ENCODE measurements at places on chromosomes 6 and 20. TPM values are rescaled to one million over a fixed set of nuclear protein-coding genes. Genes with fewer than 3 reads are reported as not detected.

GRCh38 chr20:16004108-16004854 is 569.0 kb downstream of the KIF16B start:
- H3K4me3 ChIP-seq, result no peak overlapping the region
- no peak overlapping the region for H3K27ac ChIP-seq
- no peak for DNase-seq
- peaks cover 2% of the 10 kb centered on the region for H3K27me3 ChIP-seq
- H3K36me3 ChIP-seq, result no peaks in the 10 kb centered on the region

- H3K4me3 ChIP-seq, result no peak overlapping the region
- H3K36me3 ChIP-seq, result no peaks in the 10 kb centered on the region
- no peaks in the 10 kb centered on the region for H3K4me1 ChIP-seq
- H3K27ac ChIP-seq, result no peak overlapping the region
- no peaks in the 10 kb centered on the region for H3K27me3 ChIP-seq
- DNase-seq, result no peak
Observed at GRCh38 chr20:59807909-59808728, 125.3 kb downstream of the SYCP2 start.

- H3K36me3 ChIP-seq, result peaks cover 7% of the 10 kb centered on the region
- H3K4me1 ChIP-seq, result peaks cover 6% of the 10 kb centered on the region
- no peaks in the 10 kb centered on the region for H3K27me3 ChIP-seq
- no peak overlapping the region for H3K4me3 ChIP-seq
Observed at GRCh38 chr20:32731882-32732266, 11.4 kb downstream of the COMMD7 start.

- H3K27me3 ChIP-seq, result no peaks in the 10 kb centered on the region
- DNase-seq, result no peak
- H3K4me1 ChIP-seq, result no peaks in the 10 kb centered on the region
Observed at GRCh38 chr20:58287638-58288037, 21.9 kb upstream of the RAB22A start.

- no peaks in the 10 kb centered on the region for H3K36me3 ChIP-seq
- H3K27me3 ChIP-seq, result peaks cover 12% of the 10 kb centered on the region
- no peaks in the 10 kb centered on the region for H3K4me1 ChIP-seq
- H3K4me3 ChIP-seq, result no peak overlapping the region
- DNase-seq, result no peak
Observed at GRCh38 chr20:58546756-58547622, 31.8 kb upstream of the APCDD1L start.

DNA sequence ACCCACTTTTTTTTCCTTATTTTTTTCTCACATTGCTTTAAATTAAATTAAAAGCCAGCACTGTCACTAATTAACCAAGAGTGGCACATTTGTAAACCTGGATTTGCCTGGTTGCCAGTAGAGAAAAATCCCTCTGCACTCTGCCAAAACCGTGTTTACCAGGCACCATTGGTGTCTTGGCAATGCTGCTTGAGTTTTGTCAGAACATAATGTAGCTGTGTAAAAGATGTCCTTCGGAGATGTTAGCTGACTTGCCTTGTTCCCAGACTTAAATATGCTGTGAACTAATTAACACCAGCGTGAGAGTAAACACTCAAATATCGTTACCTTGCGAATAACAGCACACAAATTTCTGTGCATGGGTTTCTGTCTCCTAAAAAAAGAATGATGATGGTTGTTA is 694.9 kb upstream of the ID4 start:
- DNase-seq, result no peak
- H3K4me3 ChIP-seq, result no peak overlapping the region
- H3K27ac ChIP-seq, result no peak overlapping the region
- no peaks in the 10 kb centered on the region for H3K36me3 ChIP-seq
- H3K4me1 ChIP-seq, result no peaks in the 10 kb centered on the region
- no peaks in the 10 kb centered on the region for H3K27me3 ChIP-seq

DNA sequence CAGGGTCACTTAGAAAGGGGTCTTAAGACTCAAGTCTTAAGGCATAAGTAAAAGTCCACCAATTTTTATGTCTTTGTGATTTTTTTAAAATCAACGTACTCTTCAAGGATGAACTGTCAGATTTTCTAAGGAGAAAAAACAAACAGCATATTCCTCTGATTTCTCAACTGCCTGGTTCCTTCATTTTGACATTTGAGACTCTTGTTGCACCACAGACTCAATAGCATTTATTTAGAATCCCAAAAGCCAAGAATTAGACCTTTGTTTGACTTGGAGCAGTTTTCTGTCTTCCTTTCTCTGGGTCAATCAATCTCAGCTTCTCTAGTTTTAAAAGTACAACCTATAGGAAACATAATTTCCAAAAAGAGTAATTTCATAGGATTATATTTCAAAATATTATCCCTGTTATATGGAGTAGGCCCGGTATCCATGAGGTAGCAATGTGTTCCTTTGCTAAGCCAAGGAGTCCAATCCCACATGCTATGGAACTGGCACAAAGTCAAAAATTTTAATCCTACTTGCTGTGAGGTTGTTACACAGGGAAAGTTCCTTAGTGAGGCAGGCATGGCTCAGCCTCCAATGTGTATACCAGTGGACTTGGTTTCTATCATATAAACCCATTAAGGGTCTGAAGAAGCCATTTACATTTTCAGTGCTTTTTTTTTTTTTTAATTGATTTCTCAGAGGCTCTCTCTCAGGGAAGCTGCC is 405.7 kb downstream of the KIF16B start:
- H3K4me1 ChIP-seq, result peaks cover 5% of the 10 kb centered on the region
- peak; percentile 76 for DNase-seq
- no peak overlapping the region for H3K27ac ChIP-seq
- H3K36me3 ChIP-seq, result no peaks in the 10 kb centered on the region
- H3K4me3 ChIP-seq, result no peak overlapping the region

GRCh38 chr6:79665725-79666551 is 34.8 kb downstream of the SH3BGRL2 start:
- H3K36me3 ChIP-seq, result no peaks in the 10 kb centered on the region
- DNase-seq, result no peak
- no peaks in the 10 kb centered on the region for H3K27me3 ChIP-seq
- H3K4me1 ChIP-seq, result no peaks in the 10 kb centered on the region
- no peak overlapping the region for H3K4me3 ChIP-seq
- no peak overlapping the region for H3K27ac ChIP-seq

DNA sequence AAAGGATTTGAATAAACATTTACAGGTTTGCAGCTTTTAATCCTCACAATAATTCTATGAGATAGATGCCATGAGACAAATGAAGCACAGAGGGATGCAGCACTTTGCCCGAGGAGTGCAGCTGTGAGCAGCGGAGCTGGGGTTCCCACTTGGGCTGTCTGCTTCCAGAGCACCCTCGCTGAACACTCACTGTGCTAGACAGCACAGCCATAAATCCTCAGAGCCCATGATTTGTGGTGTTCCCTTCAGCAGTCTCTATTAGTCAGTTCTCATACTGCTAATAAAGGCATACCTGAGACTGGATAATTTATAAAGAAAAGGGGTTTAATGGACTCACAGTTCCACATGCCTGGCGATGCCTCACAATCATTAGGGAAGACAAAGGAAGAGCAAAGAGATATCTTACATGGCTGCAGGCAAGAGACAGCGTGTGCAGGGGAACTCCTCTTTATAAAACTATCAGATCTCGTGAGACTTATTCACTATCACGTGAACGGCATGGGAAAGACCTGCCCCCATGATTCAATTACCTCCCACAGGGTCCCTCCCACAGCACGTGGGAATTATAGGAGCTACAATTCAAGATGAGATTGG is 25.3 kb upstream of the CTAGE9 start:
- H3K36me3 ChIP-seq, result no peaks in the 10 kb centered on the region
- DNase-seq, result no peak
- H3K4me3 ChIP-seq, result no peak overlapping the region
- H3K27ac ChIP-seq, result no peak overlapping the region
- no peaks in the 10 kb centered on the region for H3K27me3 ChIP-seq

- H3K4me3 ChIP-seq, result no peak overlapping the region
- H3K36me3 ChIP-seq, result no peaks in the 10 kb centered on the region
- H3K4me1 ChIP-seq, result peaks cover 9% of the 10 kb centered on the region
- no peaks in the 10 kb centered on the region for H3K27me3 ChIP-seq
- DNase-seq, result peak; percentile 27
Observed at GRCh38 chr6:156782691-156783320, 5.6 kb downstream of the ARID1B start.

DNA sequence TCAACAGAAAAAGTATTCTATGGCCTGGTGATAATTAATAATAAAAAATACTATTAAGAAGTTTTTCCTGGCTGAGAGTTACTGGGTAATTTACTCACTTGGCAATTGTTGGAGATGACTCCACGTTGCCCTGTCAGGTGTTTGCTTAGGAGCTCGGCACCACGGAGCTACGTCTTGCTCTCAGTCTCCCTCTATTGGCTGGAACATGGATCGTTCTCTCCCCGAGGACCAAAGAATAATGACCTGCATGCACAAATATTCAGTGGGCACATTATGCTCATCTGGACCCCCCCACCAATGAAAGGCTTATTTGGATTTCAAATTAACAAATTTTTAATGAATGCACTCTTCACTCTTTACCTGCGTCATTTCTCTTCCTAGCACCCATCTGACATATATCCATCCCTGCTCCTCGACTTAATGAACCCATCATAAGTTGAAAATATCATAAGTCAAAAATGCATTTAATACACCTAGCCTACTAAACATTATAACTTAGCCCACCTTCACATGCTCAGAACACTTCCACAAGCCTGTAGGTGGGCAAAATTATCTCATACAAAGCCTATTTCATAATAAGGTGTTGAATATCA is 71.0 kb upstream of the CD83 start:
- H3K27me3 ChIP-seq, result no peaks in the 10 kb centered on the region
- no peak overlapping the region for H3K27ac ChIP-seq
- H3K36me3 ChIP-seq, result no peaks in the 10 kb centered on the region
- DNase-seq, result no peak
- no peak overlapping the region for H3K4me3 ChIP-seq

GRCh38 chr20:53831228-53831627 is 237.6 kb upstream of the ZNF217 start:
- peaks cover 8% of the 10 kb centered on the region for H3K4me1 ChIP-seq
- no peak for DNase-seq
- no peak overlapping the region for H3K27ac ChIP-seq
- H3K36me3 ChIP-seq, result no peaks in the 10 kb centered on the region

DNA sequence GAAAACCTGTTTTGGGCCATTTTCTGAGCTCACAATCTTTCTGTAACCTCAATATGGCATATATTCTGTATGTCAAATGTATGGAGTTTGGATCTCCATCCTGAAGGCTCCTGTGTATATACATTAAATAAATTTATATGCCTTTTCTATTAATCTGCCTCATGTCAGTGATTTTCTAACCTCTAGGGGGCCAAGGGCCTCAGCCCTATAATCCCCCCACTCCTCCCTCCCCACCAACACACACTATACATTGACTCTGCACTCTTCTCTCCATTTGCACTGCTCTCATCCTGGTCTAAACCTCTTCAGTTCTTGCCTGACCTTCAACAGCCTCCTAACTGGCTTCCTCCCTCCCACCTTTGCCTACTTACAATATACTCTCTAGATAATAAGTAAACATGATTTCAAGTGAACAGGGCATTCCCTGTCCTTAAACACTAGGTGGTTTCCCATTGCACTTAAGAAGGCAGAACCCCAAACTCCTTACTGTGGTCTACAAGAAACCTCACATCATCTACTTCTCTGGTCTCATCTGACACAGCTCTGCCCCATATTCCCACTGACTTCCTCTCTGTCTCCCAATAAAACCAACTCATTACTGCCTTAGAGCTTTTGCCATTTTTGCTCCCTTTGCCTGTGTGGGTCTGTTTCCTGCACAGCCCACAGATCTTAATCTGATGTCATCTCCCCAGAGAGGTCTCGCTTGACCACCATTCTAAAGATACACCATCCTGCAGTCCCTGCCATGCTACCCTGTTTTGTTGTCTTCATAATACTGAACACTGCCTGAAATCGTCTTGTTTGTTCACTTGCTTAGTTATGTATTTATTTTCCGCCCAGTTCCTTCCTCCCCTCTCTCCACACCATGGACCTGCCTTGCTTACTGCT is 213.7 kb downstream of the SYNE1 start:
- no peak overlapping the region for H3K27ac ChIP-seq
- no peaks in the 10 kb centered on the region for H3K4me1 ChIP-seq

DNA sequence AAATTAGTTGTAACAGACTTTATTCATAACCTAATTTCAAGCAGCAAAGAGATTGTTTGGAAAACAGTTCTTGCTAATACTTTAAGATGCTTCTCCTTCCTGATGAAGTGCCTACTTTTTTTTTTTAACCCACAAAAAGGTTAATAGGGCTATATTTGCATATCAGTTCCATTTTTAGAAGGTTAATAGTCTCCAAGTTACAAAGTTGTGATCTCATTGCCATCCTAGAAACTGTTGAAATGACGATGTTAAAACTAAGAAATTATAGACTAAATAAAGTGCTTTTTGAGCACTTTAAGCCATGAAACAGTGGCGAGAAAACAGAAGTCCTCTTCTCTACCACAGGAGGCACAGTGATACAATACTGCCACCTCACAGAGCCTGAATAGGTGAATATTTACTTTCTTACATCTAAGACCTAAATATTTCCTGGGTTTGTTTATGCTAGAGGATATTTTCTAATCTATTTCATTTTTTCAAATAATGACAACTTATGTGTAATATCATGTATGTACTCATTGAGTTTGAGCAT is 5.3 kb downstream of the RNF144B start:
- peaks cover 2% of the 10 kb centered on the region for H3K4me1 ChIP-seq
- peaks cover 1% of the 10 kb centered on the region for H3K27me3 ChIP-seq
- H3K4me3 ChIP-seq, result no peak overlapping the region
- no peaks in the 10 kb centered on the region for H3K36me3 ChIP-seq

GRCh38 chr6:17292600-17293133 is 11.5 kb downstream of the RBM24 start:
- no peak overlapping the region for H3K4me3 ChIP-seq
- no peaks in the 10 kb centered on the region for H3K27me3 ChIP-seq
- peak; percentile 39 for DNase-seq
- H3K27ac ChIP-seq, result peak overlapping the region; percentile 83
- peaks cover 11% of the 10 kb centered on the region for H3K4me1 ChIP-seq
- peaks cover 17% of the 10 kb centered on the region for H3K36me3 ChIP-seq

DNA sequence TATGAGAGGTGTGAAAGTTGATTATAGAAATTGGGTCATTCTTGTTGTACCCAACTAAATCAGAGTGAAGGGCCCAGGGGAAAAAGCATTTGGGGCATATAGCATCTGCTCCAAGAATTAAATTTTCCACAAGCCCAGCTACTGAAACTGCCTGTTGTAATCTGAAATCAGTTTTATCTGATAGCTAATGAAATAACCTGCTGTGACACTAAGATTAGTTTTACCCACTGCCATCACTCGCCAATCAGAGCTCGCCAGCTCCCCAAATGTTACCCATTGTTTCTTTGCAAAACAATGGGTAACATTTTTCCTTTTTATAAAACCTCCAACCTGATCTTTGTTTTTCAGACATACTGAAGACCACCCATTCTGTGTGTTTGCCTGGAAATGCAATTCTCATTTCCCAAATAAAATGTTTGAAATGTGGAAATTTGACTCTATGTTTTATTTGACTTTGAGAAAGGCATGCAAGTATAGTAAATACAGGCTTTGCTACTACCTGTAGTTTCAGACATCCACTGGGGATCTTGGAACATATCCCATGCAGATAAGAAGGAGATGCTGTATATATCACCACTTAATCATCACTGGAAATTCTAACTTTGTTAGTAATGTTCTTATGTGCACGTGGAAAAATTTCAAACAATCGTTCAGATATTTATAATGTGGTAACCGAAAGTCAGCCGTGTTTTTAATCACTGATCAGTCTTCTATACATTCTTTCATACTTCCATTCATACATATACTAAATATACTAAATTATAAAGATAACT is 6.3 kb upstream of the AHI1 start:
- no peaks in the 10 kb centered on the region for H3K27me3 ChIP-seq
- DNase-seq, result no peak
- no peak overlapping the region for H3K27ac ChIP-seq
- H3K4me1 ChIP-seq, result no peaks in the 10 kb centered on the region
- no peak overlapping the region for H3K4me3 ChIP-seq
- no peaks in the 10 kb centered on the region for H3K36me3 ChIP-seq

LRRN4 gene
- under 0.01 TPM for total RNA-seq

HLA-DQA2 gene
- 0.13 TPM for total RNA-seq

SLC32A1 gene
- total RNA-seq, result not detected

All from muscle of leg (tissue), 16 donors.